H4 (cell line): ENCODE measurements at places on chromosomes 12 and 14. TPM values are rescaled to one million over a fixed set of nuclear protein-coding genes. Genes with fewer than 3 reads are reported as not detected.

CLEC12A gene
- not detected in 2 replicates for total RNA-seq

PTGER2 gene
- total RNA-seq: 3.7 and 5.7 TPM in 2 replicates

SLCO1B1 gene
- not detected in 2 replicates for total RNA-seq

CISTR gene
- not detected in 2 replicates for total RNA-seq

ERBB3 gene
- total RNA-seq: 0.31 and 0.45 TPM in 2 replicates

ESRRB gene
- total RNA-seq: 0.04 TPM in 1 of 2 replicates, not detected in the other

TMPRSS12 gene
- not detected in 2 replicates for total RNA-seq

RNASE7 gene
- total RNA-seq: not detected in 2 replicates

BCL2L2 gene
- 9.7 and 14.5 TPM in 2 replicates for total RNA-seq

JAG2 gene
- 0.48 TPM in 1 of 2 replicates, not detected in the other for total RNA-seq

CD69 gene
- total RNA-seq: not detected in 2 replicates

DAO gene
- not detected in 2 replicates for total RNA-seq

LRCOL1 gene
- not detected in 2 replicates for total RNA-seq

OASL gene
- total RNA-seq: 5.3 and 9.2 TPM in 2 replicates

GRCh38 chr12:7060353-7060954 lies at the start of gene C1S:
Gene C1S, plus strand, starts transcription at chr12:7060718. Its CDS starts 1,195 bp downstream, at chr12:7061913.
- peak; percentile 91 for DNase-seq

DNA sequence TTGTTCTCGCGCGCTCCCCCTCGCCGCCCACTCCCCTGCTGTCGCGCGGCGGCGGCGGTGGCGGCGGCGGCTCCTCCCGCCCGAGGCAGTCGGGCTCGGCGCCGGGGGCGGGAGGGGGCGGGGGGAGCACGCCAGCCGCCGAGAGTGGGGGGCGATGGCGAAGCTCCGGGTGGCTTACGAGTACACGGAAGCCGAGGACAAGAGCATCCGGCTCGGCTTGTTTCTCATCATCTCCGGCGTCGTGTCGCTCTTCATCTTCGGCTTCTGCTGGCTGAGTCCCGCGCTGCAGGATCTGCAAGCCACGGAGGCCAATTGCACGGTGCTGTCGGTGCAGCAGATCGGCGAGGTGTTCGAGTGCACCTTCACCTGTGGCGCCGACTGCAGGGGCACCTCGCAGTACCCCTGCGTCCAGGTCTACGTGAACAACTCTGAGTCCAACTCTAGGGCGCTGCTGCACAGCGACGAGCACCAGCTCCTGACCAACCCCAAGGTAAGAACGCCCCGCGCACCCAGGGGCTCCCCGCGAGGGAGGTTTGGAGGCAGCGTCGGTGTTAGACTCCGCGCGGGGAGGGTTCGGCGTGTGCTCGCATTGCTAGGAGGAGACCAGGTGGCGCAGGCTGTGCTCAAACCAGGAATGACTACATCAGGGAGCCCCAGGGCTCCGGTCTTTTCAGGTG lies 629 bp downstream of the KCNMB4 start:
- no peak for DNase-seq

- DNase-seq: no peak
These were observed 7.6 kb upstream of the VASH1 start for GRCh38 chr14:76753541-76754198.

DNA sequence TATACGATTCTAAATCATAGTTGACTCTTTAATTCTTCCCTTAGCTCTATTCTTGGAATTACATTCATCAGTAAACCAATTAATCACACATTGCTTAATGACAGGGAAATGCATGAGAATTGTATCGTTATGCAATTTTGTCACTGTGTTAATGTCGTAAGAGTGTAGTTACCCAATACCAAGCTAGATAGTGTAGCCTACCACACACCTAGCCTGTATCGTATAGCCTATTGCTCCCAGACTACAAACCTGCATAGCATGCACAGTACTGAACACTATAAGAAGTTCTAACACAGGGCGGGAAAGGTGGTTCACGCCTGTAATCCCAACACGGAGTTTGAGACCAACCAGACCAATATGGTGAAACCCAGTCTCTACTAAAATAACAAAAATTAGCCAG lies 24.7 kb downstream of the HNRNPC start:
- DNase-seq: no peak

DNA sequence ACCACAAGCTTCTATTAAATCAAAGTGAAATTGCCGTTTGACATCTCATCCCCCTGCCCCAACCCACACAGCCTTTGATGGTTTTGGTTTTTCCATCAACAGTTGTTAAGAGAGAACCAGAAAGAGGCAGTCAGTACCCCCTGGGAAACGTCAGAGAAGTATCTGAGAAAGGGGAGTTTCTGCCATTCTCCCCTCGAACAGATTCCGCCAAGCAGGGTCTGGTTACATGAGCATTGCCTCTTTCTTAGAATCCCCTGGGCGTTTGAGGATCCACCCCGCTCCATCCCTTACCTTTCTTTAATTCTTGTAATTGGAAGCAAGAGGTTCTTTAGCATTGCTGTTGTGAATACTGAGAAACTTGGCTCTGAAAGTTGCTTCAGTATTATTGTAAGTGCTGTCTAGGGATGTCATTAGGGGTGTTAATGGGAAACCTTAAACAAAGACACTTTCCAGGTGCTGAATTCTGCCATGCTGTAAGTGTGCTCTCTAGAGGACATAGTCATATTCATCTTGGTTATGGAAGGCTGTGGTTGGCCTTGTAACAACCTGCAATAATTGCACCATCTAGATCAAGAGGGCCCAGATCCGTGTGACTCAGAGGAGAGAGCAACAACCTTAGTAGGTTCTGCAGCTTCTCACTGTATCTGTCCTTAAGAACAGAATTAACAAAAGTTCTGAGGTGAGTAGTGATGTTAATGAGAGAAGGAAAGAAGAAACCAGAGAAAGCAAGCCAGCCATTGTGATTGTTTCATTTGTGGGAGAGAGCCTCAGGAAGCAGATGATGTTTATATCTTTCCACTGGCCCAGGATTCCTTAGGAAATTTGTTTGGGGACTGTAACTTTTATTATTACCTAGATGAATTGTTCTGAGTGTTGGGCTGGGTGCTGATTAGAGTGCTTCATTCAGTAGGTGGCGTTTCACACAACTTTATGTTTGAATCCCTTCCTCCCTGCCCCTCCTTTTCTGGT lies 9.0 kb downstream of the TMBIM6 start:
- peak; percentile 30 for DNase-seq

- DNase-seq: no peak
These were observed 413.2 kb downstream of the DPF3 start for GRCh38 chr14:72480464-72481243.

- no peak for DNase-seq
These were observed 10.1 kb downstream of the AKAP6 start for GRCh38 chr14:32339188-32339587.

DNA sequence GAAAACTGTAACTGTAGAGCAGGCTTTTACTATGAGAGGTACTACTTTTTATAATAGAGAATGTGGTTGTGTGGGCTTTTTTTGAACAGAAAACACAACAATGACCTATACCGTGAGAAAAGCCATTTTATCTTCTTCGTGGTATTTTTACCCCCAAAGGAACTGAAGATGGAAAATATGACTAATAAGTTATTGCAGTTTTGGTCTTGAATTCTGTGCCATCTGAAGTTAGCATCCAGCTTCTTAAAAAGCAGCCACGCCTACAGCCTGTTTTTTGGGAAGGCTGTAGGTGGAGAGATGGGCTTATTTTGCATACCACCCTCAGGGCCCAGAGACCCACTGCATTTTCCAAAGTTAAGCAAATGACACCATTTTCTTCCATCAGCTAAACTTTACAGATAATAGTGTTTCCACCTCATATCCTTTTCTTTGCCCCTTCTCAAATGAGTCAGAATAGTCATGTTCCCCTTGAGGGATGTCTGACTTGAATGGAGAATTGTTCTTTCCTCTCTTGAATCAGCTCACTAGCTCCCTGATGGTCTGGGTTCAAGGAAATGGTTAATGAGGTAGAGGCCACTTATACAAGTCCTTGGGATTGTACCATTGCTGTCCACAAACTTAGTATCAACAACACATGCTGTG lies 53.0 kb downstream of the TBC1D30 start:
- no peak for DNase-seq

DNA sequence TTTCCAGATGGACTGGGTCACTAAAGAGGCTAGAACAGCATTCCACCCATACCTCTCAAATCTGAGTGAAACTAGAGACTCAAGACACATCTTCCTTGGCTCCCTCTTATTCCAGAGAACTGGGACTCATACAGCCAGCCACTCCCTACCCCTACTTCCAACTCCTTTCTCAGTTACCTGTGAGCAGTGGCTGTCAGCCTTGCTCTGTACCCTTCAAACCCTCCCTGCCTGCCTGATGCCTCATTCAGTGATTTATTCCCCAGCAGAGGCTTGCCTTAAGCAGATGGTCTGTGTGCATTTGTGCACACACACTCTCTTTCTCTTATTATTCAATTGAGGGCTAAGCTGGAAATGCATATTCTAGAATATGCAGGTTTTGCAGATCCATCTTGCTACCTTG lies 14.6 kb downstream of the GPR84 start:
- no peak for DNase-seq

DNA sequence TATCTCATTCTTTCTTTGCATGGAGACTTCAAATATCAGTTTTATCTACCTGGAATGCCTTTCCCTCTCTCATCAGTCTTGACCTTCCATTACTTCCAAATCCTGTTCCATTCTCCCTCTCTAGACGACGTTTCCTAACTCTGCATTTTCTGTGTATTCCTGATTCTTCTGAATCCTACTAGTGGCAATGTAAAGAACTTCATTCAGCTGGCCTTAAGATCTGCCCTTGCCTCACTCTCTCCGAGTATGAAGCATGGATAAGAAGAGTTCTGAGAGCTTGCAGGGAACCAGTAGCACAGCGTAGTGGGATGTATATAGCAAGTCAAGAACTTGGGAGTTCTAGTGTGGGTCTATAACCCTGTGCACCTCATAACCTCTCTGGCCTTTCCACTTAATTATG lies 68.5 kb upstream of the HOXC13 start:
- no peak for DNase-seq

DNA sequence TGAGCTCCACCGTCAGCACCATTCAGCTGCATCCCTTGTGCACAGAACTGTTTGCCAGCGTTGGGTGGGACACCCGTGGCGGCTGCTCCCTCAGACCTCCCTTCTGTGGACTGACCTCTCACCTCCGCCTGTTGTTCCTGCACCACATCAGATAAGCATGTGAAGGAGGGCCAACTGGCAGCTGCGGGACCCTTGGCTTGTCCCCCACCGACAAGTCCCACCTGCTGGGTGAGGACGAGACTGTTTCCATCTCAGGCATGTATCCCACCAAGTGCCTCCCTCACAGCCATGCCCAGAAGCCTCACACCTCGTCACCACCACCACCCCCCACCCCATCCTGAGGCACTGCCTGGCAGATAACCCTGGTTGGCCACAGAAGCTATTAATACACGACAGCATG lies 18.6 kb upstream of the TEAD4 start:
- DNase-seq: no peak

- no peak for DNase-seq
These were observed 97.2 kb upstream of the KITLG start for GRCh38 chr12:88677464-88677863.

DNA sequence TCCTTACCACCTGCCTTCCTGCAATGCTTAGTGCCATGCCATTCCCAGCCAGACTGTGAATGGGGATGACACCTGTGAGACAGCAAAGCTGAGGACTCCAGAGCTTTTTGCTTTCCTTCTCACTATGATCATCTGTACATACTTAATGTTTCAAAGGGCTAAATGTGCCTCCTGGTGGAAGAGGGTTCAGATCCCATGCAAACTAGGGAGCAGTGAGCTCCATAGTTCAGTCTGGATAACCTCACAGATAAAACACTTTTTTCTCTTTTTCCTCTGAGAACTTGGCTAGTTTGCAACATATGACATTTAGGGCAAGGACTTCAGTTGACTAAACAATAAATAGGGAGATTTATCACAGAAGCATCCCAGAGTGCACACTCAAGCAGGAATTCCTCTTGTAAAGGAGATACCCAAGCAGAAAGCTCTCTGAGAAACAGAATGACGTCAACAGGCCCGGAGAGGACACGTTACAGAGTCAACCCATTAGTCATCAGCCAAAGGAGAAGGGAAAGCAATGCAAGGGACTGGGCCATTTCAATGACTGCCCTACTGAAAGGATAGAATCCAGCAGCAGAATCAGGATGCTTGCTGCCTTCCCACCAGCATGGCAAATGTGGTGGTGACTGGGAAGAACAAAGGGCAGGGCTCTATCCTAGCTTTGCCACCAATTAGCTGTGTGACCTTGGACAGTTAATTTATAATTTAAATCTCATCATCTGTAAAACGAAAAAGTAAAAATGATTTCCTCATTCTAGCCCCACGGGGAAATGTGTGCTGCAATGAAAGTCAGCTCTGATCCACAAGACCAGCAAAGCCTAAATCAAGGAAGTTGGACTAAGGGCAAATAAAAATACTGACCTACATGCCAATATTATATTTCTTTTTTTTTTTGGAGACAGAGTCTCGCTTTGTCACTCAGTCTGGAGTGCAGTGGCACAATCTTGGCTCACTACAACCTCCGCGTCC lies 80.8 kb upstream of the ACTN1 start:
- DNase-seq: no peak

- no peak for DNase-seq
These were observed 45.4 kb downstream of the VCPKMT start for GRCh38 chr14:50070840-50071548.

DNA sequence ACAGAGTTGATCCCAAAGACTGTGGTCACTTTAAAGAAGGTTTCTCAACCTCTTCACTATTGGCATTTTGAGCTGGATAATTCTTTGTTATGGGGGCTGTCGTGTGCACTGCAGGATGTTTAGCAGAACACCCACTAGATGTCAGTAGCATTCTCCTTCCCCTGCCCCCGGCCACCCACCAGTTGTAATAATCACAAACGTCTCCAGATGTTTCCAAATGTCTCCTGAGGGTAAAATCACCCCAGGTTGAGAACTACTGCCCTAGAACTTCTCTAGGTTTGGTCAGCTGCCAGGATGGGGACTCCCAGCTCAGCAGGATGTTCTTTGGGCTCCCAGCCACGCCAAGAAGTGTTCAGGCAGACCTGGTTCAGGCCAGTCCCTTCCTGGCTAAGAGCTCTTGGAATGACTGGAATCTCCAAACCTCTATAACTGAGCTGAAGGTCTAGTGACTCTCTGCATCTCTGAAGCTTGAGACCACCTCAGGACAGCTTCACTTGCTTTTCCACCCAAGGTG lies 12.5 kb upstream of the AJUBA start:
- DNase-seq: peak; percentile 64

DNA sequence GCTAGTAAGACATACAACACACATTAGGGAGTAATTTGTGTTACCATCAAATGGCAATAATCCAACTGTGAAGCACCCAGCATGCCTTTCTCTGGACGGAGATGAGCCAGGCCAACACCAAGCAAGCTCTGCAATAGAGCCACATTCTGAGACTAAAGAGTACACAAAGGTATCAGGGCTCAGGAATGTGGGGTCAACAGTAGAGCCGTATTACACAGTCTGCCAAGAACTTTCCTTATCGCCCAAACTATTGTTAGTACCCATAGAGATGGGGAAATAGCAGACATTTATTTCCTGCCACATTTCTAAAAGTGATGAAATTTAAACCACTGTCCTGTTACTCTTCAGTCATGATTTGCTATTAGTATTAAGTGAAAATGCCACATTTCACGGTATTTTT lies 113.7 kb downstream of the BMP4 start:
- DNase-seq: no peak

GRCh38 chr12:25771041-25771440 lies 187.4 kb upstream of the RASSF8 start:
- no peak for DNase-seq

GRCh38 chr14:22429546-22430294 lies 159.3 kb downstream of the DAD1 start:
- DNase-seq: no peak
